ENCODE measurements at places on chromosomes 7 and 10.

GRCh38 chr10:46541017-46541661 is 15.3 kb downstream of the GPRIN2 start:
- no peak for DNase-seq

- no peak for DNase-seq
Measured at GRCh38 chr10:88372881-88373592, 210.1 kb downstream of the RNLS start.

- DNase-seq: peak; percentile 34
Measured at GRCh38 chr10:30432622-30433305, 1.2 kb upstream of the MAP3K8 start.

- no peak for DNase-seq
Measured at GRCh38 chr10:116868198-116868676, 18.9 kb downstream of the ENO4 start.

GRCh38 chr10:128851726-128852125 is 615.3 kb upstream of the MGMT start:
- no peak for DNase-seq

GRCh38 chr10:129915526-129916378 is 48.3 kb downstream of the EBF3 start:
- no peak for DNase-seq

GRCh38 chr7:41207141-41207540 is 495.7 kb downstream of the INHBA start:
- DNase-seq: no peak

DNA sequence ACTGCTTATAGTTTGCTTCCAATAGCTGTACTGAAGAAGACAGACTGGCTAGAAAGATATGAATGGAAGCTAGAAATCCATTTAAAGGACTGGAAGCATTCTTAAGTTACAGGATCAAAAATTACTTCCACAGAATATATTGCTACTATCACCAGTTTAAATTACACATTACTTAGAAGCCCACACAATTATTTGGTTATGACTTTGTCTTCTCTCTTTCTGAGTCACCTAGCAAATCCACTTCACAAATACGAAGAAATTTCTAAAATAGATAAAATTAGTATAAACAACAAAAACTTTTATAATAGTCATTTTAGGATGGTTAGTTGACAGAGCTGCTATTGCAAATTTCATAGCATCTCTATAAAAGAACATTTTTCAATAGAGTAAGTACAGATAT is 108.1 kb downstream of the SNX13 start:
- no peak for DNase-seq

DNA sequence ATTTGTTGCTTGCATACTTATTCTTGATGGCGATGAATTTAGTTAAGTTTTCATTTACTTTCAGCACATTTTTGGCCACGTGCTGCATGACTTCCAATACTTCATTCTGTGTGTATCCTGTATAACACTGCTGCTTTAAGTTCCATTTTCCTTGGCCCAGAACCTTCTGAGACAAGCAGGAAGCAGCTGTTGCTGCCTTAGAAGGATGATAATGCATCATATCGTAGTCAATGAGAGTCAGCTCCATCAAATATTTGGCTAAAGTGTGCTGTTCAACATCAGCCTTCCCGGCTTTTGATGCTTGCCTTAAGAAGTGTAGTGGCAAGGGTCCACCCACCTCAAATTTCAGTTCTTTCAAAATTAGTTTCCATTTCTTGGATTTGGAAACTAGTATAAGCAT is 59.2 kb upstream of the GLCCI1 start:
- no peak for DNase-seq

- no peak for DNase-seq
Measured at GRCh38 chr7:151764056-151764920, 112.6 kb downstream of the PRKAG2 start.

- DNase-seq: no peak
Measured at GRCh38 chr10:34178196-34178595, 636.9 kb downstream of the PARD3 start.

DNA sequence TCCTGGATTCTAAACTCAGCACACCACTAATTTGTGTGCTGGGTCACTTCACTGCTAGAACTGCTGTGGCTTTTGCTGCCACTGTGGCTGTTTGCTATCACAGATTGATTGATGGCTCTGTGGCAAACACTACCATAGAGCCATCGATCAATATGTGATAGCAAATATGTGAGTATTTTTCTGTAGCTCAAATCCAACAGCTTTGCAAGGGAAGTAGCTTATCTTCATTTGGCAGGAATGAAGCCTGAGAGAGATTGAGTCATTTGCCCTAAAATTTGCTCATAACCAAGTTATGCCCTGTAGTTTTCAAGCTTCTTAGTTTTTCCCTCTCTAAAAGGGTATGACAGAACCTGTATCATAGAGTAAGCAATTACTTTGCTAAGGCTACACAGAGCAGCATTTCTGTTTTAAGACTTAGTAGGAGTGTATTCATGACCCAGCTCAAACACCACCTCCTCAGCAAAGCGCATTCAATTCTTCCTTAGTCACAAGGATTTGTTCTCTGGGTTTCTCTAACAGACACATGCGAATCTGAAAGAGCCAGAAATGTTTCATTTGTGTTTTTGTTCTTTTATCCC is 43.1 kb downstream of the MINPP1 start:
- no peak for DNase-seq

- no peak for DNase-seq
Measured at GRCh38 chr7:30726296-30727006, 25.5 kb upstream of the INMT start.

DNA sequence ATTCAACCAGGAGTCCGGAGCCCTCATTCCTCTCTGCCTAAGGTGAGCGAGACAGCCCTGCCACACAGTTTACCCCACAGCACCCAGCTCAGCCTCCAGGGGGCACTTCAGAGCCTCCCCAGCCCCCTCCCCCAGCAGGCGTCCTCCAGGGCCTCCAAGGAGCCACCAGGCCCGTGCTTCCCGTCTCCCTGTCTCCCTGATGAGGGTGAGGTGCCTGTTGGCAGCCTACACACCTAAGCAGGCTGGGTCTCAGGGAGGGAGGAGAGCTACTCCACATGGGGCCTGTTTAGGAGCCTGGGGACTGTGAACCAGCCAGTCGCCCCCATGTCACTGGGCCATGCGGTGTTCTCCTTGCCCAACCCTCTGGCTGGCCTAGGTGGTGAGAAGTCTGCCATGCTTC is 28.9 kb upstream of the TRIM8 start:
- no peak for DNase-seq

DNA sequence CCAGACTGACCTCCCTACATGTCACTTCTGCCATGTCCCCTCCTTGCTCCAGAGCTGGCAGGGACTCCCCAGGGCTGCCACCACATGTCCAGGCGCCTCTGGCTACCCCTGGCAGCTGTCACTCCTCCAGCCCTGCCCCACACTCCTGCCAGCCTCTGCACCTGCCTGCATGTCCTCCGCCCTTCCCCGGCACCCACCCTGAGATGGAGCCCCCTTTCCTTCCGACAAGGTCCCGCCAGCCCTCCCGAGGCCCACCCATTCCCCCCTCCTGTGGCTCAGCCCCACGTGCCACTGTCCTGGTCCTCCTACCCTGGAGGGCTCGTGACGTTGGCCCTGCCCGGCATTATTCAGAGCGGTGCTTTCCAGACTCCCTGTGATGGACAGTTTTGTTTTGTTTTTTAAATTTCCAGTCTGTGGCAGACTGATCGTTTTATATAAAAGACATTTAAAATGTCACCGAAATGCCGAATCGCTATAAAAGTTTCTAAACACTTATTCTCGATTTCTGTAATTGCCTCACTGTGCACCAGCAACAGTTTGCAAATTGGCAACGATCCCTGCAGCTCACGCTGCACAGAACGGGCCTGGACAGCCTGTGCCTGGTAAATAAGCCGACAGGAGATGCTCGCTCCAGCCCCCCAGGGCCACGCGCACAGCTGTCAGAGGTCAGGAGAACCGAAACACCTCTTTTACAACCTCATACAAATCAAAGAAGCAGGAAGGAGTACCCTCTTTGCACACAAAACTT is 111.1 kb upstream of the SH2B2 start:
- DNase-seq: no peak

GRCh38 chr7:55261386-55261770 is 103.8 kb upstream of the LANCL2 start:
- DNase-seq: no peak

GRCh38 chr10:98411166-98411565 is 3.8 kb downstream of the PYROXD2 start:
- DNase-seq: no peak

All from adrenal gland (tissue), 19 donors.